ENCODE measurements at places on chromosomes 7 and 10.

DNA sequence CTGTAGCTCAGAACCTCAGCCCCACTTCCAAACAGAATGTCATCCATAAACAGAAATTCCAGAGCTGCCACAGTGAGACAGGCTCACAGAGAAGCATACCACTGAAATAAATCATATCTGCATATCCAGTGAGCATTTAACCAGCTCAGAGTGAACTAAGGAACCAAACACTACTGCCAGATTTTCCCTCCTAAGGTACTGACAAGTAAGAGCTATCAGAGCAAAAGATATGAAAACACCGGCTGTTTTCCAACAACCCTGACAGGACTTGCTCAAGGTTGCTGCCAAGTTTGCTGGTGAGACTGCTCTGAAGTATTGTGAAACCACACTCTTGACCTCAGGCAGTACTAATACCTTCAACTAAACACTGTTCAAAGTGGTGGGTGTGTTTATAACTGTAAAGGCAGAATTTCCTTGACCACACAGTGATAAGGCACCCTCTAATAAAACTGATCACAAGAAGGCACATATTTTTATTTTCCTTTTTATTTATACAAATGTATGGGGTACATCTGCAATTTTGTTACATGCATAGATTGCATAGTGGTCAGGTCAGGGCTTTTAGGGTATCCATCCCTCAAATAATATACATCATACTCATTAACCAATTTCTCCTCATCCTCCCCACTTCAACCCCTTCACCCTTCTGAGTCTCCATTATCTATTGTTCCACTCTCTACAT is 18.3 kb downstream of the SGMS1 start:
- no peak for DNase-seq

- DNase-seq = no peak
These were observed 52.0 kb downstream of the KLRG2 start for GRCh38 chr7:139431459-139431858.

DNA sequence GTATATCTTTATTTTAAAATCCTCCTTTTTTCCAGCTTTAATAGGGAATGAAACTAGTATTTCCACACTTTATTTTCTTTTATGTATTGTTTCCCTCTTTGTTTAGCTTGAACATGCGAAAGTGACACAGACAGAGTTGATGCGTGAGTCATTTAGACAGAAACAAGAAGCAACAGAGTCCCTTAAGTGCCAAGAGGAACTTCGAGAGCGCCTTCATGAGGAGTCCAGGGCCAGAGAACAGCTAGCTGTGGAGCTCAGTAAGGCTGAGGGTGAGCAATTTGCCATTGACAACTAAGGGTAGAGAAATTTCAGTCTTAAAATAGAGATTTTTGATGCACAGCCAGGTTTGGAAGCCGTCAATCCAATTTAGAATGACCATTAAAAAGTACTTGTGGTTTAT is 73.1 kb downstream of the CYP51A1 start:
- no peak for DNase-seq

DNA sequence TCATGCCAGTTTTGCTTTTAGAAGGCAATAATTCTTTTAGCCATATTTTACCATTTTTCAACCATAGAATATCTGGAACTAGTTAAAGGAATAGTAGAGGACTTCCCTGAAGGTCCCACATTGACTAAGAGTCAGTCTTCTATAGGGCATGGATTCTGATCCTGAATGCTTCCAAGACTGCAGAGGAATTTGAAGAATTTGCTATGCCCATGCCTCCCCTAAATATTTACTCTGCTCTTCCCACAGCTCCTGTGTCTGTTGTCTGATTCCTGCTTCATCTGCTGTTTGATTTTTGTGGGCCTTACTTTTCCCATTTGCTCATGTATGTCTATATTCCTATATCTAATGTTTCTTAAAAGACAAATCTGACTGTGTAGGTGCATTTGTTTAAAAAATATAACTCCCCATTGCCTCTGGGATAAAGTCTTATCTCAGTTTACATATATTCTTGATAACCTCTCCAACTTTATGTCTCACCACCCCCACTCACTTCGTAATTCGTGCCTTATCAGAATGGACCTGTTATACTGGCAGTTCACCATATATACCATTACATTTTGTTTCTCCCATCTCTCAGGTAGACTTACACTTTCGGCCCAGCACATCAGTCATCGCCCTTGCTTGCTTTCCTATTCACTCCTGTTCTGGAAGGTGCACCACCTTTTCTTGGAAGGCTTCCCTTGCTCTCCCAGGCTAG is 33.9 kb downstream of the LRRC4 start:
- DNase-seq = no peak

DNA sequence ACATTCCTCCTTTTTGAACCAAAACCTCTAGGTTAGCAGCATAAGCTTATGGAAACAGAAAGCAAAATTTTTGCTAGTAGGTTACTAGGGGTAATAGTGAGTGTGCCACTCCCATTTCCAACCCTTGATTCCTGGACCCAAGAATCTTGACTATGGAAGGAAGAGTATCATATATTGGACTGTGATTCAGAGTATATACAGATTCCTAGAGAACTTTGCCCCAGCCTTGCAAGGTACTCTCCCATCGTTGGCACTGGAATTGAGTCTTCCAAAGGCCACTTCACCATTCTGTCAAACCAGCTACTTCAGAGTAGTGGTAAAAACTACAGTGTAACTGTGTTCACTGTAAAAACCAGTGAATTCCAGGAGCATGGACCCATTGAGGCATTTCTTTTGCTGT is 69.4 kb downstream of the LRRC17 start:
- DNase-seq = no peak

- no peak for DNase-seq
These were observed 22.9 kb upstream of the CAMK2B start for GRCh38 chr7:44348300-44348699.

DNA sequence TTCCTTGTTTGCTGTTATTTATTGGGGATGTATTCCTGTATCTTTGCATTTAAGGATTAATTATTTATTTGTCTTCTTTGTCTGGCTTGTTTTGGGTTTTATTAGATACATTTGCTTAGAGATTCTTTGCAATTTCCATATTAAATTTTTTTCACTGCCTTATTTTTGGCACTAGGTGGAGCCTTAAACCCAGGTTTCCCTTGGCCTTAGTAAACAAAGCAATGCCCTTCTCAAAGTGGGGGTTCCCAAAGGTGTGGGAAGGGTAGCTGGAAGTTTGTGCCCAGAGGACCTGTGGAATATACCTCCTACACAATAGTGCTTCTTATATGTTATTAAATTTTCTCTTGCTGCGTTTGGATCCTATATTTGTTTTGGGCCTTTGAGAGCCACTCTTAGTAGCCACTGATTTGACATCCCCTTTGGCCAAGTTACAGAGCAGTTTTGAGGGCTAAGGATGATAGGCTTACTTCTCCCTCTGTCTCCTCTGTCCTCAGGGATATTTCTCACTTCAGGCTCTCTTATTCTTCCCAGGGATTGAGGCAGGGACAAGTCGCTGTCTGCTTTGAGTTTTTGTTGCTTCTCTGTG is 162.3 kb downstream of the ITGB1 start:
- no peak for DNase-seq

DNA sequence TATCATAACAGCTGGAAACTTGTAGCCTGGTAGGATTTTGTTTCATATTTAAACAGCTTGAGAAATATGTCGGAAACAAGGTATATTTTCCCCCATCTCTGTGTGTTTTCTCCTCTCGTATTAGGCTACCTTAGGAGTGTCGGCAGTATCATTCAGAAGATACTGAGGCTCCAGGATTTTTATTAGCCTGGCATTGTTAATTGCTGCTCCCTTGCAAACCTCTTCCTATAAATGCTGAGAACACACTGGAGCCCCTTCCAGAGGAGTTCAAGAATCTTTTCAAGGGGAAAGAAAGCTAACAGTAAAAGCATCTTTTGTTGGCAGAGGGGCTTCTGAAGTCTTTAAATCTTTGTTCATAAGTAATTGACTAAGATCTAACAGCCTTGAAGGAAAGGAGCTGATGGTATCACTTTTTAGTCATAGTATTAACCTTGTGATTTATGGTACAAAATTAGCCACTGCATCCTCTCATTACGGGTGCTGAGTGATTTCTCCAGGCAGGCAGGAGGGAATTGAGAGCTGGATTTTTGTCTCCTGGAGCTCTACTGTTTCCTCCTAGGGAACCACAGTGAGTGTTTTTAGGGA is 998.7 kb downstream of the LRMDA start:
- no peak for DNase-seq

DNA sequence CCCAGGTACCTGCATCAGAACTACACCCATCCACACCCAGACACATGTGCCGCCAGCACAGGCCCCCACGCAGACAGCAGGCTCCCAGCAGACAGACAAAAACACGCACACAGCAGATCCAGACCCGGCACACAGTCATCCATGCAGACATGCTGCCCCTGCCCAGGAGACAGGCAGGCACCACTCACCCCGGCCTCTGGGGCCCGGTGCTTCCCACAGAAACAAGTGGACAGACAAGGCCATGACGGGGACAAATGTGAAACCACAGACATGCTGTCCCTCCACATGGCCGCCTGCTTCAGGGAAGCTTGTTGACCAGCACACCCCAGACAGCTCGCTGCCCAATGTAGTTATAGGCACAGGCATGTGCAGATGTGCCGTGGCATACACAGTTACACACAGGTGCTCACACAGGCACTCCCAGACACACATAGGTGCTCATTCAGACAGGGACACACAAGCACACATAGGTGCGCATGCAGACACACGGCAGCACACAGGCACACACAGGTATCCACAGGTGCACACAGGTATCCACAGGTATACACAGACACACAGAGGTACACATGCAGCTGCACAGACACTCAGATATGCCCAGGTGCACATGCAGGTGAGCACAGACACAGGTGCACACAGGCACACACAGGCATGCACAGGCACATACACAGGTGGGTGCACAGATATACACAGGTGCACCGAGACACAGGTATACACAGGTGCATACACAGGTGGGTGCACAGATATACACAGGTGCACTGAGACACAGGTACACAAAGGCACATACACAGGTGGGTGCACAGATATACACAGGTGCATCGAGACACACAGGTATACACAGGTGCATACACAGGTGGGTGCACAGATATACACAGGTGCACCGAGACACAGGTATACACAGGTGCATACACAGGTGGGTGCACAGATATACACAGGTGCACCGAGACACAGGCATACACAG is 10.5 kb upstream of the SCART1 start:
- DNase-seq = no peak

- no peak for DNase-seq
These were observed 7.5 kb upstream of the KIFBP start for GRCh38 chr10:68981074-68981473.

DNA sequence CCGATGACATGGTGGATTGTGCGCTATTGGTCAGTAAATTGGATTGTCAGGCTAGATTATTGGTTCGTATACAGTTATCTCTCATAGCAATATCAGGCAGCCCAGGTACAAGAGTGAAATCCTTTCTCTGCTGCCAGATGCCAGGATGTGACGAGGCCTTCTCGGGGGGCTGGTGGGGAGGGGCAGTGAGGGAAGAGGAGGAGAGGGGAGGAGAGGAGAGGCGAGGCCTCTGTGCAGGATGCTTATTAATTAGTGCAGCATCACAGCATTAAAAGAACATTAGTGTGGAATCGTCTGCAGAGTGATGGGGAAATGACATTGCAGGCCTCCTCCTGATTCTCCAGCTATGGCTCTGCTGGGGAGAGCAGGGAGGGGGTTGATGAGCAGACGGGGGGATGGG is 30.5 kb upstream of the SLF2 start:
- no peak for DNase-seq

DNA sequence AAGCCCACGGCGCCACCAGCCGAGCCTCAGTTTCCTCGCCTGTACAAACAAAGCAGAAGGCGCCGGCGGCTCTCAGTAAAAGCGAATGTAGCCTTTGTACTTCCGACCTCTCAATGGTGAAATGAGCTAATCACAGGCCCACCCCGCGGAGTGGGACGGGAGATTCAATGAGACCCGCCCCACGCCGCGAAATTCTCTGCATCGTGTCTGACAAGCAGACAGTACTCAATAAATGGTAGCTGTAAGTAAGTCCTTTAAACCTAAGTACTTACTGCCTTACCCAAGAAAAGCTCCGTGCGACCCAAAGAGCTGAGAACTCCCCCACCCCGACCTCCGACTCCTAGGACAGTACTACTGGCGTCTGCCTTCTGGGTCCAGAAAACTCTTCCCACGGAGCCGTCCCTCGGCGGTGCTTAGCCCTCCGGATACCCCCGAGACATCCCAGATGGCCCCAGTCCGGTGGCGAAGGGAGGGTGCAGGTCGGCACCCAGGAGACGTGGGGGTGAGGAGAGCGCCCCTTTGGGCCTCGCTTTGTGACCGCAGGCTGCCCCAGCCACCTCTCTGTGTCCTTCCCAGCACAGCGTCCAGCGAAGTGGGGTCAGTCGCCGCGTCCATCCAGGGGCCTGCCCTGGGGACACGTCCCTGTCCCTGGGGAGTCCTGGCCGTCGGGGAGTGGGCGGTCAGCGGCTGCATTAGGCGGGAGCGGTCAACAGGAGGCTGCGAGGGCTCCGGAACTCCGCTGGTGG is 972 bp upstream of the CXCL12 start:
- DNase-seq = no peak

DNA sequence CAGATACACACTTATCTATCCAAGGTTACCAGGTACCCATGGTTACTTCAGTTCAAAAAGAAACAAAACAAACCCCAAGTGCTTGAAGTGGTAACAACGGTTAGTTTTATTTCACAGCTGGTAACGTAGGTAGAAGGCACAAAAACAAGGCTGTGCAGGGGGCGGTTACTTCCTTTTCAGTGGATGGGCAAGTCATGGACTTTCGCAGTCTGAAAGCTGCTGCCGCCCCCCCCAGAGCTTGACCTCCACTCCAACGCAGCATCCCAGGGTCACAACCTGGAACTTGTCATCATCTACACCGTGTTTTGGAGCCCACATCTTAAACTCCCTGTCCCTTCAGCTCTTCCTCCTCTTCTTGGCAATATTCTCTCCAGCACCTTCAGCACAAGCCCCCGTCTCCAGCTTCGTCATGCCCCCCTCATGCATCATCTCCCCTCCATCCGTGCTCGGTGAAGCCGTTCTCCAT is 181.2 kb upstream of the ITGB1 start:
- peak; percentile 77 for DNase-seq

DNA sequence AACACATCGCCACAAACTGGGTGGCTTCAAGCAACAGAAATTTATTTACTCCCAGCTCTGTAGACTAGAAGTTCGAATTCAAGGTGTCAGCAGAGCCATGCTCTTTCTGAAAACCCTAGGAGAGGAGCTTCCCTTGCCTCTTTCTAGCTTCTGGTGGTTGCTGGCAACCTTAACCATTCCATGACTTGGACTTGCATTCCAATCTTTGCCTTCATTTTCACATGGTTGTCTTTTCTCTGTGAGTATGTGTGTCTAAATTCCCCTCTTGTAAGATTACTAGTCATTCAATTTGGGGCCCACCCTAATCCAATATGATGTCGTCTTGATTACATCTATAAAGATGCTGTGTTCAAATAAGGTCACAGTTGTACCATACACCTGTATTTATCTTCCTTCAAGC is 65.9 kb upstream of the PRKG1 start:
- DNase-seq = no peak

Data from stimulated activated CD8-positive, alpha-beta memory T cell treated with anti-CD3 and anti-CD28 coated beads, Interleukin-4, amount 100 ng/mL, for 48 hours (primary cell).